ENCODE measurements at places on chromosomes 4 and X.

- no peak for DNase-seq
Measured at GRCh38 chr4:103076747-103077347, at the start of gene SLC9B2. TSS of gene SLC9B2 (minus strand) at chr4:103076761. CDS start at chr4:103067550, 9,211 bp downstream.

DNA sequence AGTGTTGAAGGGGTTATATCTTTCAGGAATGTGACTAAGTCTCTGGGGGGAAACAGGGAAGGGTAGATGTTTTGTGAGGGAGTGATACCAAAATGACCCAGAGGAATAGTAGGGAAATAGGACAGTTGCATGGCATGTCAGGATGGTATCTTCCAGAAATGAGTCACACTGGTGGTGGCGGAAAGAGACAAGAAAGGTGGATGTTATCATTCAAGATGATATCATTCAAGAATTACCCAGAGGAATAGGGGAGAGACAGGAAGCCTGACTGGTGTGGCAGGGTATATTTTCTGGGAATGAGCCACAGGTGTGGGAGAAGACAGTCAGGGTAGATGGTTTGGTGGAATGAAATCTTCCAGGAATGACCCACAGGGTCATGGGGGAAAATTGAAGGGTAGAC is 61.1 kb downstream of the MAOA start:
- DNase-seq: no peak

DNA sequence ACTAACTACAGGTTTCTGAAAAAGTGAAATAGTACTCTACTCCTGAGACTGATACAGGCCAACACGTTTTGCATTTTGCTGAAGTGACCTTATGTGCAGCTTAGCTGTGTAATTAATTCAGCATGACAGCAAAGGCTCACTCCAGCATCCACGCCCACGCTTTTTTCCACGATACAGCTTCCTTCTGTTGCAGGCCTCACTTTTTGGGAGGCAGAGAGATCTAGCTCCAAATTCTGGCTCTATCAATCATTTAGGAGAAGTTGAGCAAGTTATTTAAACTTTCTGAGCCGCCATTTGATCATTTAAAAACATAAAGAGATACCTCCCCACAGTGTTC is 160.3 kb downstream of the AFAP1 start:
- no peak for DNase-seq

DNA sequence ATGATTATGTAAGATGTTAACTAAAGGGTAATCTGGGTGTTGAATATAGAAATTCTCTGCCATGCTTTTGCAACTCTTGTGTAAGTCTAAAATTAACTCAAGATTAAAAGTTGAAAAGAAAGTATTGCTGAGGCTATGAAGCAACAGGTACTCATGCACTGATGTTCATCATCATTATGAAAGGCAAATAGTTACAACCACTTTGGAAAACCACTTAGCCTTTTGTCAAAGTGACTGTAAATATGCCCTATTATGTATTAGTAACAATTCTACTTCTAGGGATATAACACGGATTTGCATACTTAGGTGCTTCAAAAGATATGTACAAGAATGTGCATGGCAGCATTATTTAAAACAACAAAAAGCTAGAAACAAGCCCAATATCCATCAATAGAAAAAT is 227.8 kb upstream of the CXXC4 start:
- no peak for DNase-seq

- DNase-seq: no peak
Measured at GRCh38 chr4:16439768-16440167, 213.5 kb upstream of the TAPT1 start.

DNA sequence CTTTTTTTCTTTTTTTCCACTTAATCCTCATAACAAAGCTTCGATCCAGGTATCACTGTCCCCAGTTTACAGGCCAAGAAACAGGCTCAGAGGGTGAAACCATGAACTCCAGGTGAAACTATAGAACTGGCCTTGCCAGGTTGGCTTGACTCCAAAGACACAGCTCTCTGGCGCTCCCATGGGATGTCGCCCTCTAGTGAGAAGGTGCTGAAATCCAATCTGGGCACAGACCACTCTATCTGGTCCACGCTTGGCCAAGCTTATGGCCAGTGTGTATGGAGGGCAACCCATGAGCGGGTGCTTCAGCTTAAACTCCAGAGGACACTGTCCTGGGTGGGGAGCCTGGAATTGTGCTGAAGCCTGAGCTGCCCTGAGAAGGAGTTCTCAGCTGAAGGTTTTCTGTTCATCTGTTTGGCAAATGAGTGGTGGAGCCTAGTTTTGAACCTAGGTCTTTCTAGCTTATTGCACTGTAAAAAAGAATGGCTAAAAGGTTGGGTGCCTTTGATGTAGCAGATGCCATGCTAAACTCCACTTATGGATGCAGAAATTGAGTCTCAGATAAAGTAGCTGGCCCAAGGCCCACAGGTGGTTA is 70.5 kb downstream of the SEL1L3 start:
- no peak for DNase-seq

DNA sequence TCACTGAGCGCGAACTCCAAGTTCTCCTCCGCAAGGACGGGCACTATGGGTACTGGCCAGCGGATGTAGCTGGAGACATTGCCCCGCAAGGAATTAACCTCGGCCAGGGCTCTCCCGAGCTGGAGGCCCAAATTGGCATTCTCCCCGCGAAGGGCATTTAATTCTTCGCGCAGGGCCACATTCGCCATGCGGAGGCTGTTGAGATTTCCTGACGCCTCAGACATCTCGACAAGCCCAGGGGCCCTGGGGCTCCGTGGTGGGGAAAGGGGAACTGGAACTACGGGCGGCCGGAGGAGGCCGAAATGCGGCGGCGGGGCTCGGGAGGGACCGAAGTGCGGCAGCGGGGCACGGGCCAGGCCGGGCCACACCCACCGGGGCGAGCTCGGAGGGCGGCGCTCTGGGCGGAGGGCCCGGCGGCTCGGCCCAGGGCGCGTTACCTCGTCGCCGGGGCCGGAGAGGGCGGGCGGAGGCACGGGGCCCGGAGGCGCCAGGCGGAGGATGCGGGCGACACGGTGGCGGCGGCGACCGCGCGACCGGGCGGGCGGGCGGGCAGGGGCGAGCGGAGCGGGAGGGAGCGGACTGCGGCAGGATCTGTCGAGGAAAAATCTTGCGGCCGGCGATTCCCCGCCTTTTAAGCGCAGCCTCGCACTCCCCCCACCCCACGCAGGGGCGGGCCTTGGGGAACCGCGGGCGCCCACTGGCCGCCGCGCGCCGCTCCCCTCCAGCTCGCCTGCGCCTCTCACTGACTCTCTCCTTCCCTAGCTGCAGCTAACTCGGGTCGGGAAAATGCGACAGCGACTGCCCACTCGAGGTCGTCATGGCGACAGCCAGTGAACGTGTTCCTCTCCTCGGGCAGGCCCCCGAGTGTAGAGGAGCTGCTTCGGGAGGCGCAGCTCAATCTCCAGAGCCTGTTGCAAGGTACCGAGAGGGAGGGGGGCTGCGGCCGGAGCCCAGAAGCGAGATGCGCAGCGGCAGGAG is at the start of gene RTL5:
RTL5 (minus strand) TSS at position 599 of the 978 bp plus-strand sequence.
- peak; percentile 3 for DNase-seq

DNA sequence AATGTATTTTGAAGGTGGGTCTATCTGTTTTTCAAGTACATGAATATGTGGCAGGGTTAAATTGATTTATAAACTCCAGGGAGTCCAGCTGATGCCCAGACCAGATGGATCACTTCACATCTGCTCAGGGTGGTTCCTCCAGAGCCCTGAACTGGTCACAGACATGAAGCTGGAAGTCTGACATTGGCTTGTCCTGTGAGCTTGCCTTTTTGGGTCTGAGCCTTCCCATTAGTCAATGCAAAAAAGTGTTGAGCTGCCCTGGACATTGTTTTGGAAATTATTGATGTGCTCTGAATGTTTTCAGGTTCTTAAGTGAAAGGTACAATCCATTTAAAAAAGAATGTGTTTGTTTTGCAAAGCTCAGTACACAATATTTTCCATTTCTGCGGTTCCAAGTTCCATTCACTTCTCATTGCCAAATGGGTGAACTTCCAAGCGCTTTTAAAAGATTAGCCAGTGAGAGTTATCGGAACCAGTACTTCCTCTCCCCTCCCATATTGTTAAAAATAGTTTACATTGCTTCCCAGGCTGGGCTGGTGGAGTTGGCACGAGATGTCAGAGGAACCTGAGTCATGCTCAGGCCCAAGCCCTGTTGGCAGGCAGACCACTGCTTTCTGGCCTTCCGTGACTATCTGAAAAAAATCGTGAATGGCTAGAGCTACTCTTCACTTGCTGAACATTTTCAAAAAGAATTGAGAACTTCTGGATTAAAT is 52.1 kb downstream of the PDGFRA start:
- DNase-seq: no peak

Data from cortex of kidney (tissue), 1 donor.